ENCODE measurements at places on chromosomes 5 and 9.

- no peaks in the 10 kb centered on the region for H3K36me3 ChIP-seq
- peaks cover 14% of the 10 kb centered on the region for H3K4me1 ChIP-seq
- ATAC-seq: no peak
- no peaks in the 10 kb centered on the region for H3K27me3 ChIP-seq
- H3K4me3 ChIP-seq: no peak overlapping the region
Observed at GRCh38 chr9:5846501-5846921, 13.6 kb upstream of the ERMP1 start.

DNA sequence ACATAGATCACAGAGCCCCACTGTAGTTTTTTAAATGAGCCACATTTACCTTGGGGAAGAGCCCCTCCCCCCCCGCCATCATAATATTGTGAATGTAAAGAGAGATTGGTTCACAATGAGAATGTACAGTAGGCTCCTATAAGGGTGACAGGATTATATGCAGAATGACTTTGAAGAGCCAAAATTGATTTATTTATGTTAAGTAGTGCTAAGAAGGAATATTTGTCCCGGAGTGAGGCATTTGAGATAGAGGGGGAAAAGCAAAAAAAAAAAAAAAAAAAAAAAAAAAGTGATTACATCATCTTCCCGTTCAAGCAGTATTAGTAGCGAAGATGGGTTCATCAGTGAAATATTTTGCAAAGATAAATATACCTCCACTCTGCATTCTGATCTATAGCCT, 73.9 kb downstream of the PIK3R1 start:
- H3K4me3 ChIP-seq: peak overlapping the region; percentile 54
- no peak for ATAC-seq

DNA sequence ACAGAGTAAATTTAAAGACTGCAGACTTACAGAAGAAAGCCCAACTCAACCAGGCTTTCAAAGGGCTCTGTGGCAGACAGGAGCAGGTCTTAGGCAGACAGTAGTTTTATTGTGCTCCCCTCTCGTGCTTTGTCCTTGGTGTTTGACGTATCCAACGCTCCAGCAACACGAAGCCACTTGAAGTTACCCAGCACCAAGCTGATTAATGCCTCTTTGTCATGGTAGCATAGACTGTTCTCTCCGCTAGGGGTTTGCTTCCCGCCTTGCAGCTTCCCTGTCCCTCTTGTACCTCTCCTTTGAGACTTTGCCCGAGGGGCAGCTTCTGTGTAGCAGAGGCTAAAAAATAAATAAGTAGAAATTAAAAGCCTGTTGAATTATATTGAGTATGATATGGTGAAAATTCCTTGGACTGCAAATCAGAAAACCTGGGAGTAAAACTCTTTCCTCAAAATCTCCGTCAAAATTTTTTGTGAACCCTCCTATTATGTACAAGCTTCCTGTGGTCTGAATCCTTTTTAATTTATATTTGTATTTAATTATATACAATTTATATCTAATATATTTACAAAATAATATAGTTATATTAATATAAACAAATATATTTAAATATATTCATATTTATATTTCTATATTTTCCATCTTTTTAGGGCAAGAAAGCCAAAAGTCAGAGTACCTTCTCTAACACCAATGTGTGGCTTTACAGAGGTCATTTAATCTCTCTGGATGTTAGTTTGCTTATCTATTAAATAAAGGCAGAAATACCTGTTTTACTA, 405.4 kb downstream of the DMAC1 start:
- H3K4me1 ChIP-seq: no peaks in the 10 kb centered on the region
- H3K4me3 ChIP-seq: no peak overlapping the region
- H3K36me3 ChIP-seq: no peaks in the 10 kb centered on the region

DNA sequence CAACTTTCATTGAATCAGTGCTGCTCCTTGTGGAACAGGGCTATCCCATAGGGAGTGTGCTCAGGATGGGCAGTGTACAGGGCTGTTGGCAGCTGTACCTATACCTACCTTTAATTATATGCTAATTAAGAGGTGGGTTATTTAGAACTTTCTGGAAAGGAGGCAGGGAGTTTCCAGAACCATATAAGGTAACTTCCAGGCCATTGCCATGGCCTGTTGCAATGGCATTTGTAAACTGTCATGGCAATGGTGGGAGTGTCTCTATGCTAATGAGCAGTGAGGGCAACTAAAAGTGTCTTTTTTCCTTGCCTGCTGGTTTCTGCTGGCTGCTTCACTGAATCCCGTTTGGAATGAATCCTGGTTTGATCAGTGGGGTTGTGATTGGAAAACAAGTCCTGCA, 2.3 kb upstream of the ARHGAP26 start:
- no peaks in the 10 kb centered on the region for H3K27me3 ChIP-seq
- H3K4me1 ChIP-seq: peaks cover 25% of the 10 kb centered on the region
- no peak overlapping the region for H3K27ac ChIP-seq
- no peak overlapping the region for H3K4me3 ChIP-seq

- no peak for ATAC-seq
- no peaks in the 10 kb centered on the region for H3K27me3 ChIP-seq
- H3K4me1 ChIP-seq: no peaks in the 10 kb centered on the region
- H3K4me3 ChIP-seq: no peak overlapping the region
Observed at GRCh38 chr9:71587576-71588362, 180.5 kb downstream of the CEMIP2 start.

DNA sequence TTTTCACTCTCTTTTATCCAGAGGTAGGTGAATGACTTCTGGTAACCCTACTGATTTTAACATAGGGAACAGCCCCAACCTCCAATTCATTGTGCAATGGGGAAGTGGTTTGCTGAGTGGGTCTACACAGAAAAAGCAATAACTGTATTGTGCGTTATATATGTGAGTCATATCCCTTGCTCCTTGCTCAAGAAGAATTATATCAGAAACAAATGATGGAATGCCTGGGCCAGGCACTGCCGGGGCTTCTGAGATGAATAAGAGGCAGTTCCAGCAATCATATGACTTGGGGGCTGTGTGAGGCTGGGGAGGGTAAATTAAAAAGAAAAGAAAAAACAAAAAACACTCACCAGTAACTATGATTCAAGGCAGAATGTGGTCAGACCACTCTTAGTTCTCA, 79.2 kb upstream of the ABCA1 start:
- ATAC-seq: peak; percentile 75
- no peaks in the 10 kb centered on the region for H3K4me1 ChIP-seq
- no peaks in the 10 kb centered on the region for H3K27me3 ChIP-seq
- no peaks in the 10 kb centered on the region for H3K36me3 ChIP-seq

- no peaks in the 10 kb centered on the region for H3K27me3 ChIP-seq
- peaks cover 4% of the 10 kb centered on the region for H3K4me1 ChIP-seq
- H3K36me3 ChIP-seq: no peaks in the 10 kb centered on the region
- H3K27ac ChIP-seq: no peak overlapping the region
Observed at GRCh38 chr9:86126998-86127972, 27.9 kb upstream of the GOLM1 start.

DNA sequence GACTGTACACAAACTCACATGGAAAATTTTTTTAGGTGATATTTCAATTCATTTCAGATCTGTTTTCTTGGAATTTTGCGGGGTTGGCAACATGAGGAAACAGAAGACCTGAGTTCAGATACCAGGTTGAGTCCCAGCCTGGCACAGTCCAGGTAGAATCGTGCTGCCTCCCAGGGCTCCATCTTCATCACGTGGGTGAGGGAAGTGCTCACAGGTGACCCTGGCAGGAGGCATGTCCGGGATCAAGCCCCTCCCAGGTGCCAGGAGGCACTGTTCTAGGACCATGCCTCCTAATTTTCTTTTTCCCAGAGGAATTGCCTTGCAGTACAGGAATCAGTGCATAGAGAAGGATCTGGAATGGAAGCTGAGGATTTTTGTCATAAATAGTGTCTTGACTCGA, 318.3 kb upstream of the IRX4 start:
- H3K27me3 ChIP-seq: peaks cover 46% of the 10 kb centered on the region
- H3K4me1 ChIP-seq: no peaks in the 10 kb centered on the region
- no peak overlapping the region for H3K4me3 ChIP-seq
- no peaks in the 10 kb centered on the region for H3K36me3 ChIP-seq
- no peak for ATAC-seq

DNA sequence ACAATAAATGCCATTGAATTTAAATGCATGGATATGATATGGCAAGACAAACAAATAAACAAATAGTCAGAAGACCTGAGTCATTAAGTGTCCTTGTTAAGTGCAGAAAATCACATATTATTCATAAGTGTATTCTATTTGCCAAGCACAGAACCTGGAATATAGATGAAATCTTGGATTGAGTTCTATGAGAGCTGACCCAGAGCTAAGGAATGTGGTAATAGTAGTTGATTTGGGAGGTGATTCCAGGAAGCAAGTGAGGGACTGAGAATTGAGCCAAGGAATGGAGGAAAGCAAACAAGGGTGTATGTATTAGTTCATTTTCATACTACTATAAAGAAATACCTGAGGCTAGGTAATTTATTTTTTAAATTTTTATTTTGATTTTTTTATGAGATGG, 208.9 kb downstream of the TRIM32 start:
- no peak for ATAC-seq
- no peaks in the 10 kb centered on the region for H3K4me1 ChIP-seq
- no peak overlapping the region for H3K27ac ChIP-seq
- peaks cover 6% of the 10 kb centered on the region for H3K27me3 ChIP-seq
- H3K36me3 ChIP-seq: no peaks in the 10 kb centered on the region

DNA sequence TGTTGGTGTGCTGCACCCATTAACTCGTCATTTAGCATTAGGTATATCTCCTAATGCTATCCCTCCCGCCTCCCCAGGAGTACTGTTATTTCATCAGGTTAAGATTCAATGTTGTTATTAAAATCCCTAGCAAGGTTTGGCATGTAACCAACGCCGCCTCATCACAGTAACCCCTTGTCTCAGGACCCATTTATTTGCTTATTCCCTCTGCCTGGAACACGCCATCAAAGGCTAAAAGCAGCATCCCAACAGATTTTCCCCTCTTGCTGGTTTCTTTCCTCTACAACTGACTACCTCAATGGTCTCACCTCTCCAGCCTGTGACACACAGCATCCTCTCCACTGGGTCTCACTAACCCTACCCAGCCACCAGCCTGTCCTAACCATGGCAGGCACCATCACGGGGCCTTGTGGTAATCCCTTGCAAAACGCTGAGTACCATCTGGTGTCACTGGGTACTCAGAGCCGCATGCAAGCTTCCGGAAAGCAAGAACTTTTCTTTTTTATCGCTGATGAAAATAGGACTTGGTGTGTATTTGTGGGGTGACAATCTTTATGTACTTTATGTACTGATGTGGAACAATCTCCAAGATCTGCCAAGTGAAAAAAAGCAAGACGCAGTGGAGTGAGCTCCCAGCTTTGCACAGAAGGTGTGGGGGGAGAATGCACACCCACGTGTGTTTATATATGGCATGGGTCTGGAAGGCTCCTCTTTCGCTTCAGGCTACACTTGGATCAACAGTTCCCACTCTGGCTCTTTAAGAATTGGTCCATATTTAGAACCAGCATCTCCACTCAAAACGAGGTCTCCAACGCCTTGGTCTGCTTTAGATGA, 6.1 kb downstream of the RPS14 start:
- H3K27me3 ChIP-seq: no peaks in the 10 kb centered on the region
- H3K4me1 ChIP-seq: peaks cover 4% of the 10 kb centered on the region
- H3K36me3 ChIP-seq: peaks cover 17% of the 10 kb centered on the region
- no peak overlapping the region for H3K4me3 ChIP-seq
- ATAC-seq: no peak

DNA sequence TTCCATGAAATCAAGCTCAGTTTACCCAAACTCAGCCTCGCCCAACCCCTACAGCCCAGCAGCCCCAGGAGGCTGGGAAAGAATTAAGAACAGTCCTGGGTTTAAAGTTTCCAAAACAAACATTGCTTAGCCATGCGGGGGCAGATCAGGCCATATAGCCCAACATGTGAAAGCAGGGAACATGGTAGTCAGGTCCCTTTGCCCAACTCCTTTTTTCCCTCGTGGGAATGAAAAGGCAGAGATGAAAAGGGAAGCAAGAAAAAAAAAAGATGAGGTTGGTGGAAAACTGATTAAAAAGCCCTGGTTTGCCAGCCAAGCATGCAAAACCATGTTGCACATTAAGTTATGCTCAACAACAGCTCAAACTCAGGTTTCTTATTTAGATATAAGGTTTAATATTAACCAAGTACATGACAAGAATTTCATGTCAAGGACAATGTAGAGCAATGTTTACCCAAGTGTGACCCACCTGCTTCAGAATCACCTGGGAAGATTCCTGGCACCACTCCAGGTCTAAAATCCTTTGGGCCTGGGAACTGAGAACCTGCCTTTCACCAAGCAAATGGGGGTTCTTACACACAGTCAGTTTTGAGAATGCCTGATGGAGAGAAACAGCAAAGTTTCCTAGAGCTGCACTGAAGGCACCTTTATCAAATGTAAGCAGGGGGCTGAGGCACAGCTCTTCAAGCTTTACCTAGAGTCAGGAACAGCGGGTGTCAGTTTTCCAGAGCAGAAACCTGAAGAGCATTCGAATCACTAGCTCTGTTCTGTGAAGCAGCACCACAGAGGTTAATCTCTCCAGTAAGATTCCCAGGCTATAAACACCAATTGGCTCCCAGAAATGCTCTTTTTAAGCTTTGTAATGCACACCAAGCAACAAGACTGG, 1.7 kb downstream of the FREM1 start:
- peaks cover 48% of the 10 kb centered on the region for H3K4me1 ChIP-seq
- ATAC-seq: no peak
- H3K27me3 ChIP-seq: no peaks in the 10 kb centered on the region

DNA sequence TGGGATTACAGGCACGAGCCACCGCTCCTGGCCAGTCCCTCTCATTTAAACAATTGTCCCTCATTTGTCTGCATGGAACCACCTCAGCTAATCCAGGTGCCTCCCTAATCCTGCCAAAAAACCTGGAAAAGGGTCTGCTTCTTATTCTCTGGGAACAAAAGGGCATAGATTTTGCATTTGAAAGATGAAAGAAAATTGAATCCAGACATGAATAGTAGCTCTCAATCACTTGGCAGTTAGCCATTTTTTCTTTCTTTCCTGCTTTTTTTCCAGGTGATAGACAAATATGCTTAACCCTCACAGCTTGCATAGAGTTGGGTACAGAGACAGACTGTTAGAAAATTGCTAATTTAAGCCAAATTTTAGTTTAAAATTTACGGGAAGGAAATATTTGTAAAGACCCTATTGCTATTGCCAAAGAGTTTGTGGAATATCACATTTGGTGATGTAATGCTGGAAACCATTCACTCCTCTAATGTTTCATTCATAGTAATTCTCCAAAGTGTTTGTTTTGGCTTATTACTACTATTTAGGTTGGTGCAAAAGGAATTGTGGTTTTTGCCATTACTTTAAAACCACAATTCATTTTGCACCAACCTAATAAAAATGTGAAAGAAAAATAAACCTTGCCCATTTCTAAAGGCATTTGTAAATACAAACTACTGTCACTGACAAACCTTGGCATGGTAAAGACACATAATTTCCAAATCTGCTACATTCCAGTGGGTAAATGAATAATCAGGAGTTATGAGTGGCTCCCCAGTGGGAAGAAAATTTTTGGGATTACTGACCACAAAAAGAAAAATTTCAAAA, 80.5 kb upstream of the JAK2 start:
- no peak overlapping the region for H3K4me3 ChIP-seq
- ATAC-seq: peak; percentile 48
- no peak overlapping the region for H3K27ac ChIP-seq
- H3K4me1 ChIP-seq: no peaks in the 10 kb centered on the region

Measured in gastroesophageal sphincter (tissue), 4 donors.